IMR-90 (cell line): ENCODE measurements at places on chromosomes 2 and 18. TPM values are rescaled to one million over a fixed set of nuclear protein-coding genes. Genes with fewer than 3 reads are reported as not detected.

DNA sequence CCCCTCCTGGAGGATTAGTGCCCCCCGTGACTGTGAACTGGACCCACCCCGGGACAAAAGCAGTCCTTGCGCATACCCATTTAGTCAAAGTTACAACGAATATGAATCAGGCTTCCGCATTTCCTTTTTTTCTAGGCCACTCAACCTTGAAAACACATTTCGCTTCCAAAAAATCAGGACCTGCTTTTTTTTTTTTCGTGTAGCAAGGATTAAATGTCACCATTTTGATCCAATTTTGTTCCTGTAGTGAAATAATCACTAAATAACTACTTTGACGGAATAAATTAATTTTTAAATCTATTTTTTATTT is 464 bp upstream of the FTCDNL1 start:
- DNase-seq: no peak
- peaks cover 34% of the 10 kb centered on the region for H3K27me3 ChIP-seq
- H3K36me3 ChIP-seq: no peaks in the 10 kb centered on the region
- peak overlapping the region; percentile 51 for H3K4me3 ChIP-seq
- no peak overlapping the region for H3K27ac ChIP-seq

DNA sequence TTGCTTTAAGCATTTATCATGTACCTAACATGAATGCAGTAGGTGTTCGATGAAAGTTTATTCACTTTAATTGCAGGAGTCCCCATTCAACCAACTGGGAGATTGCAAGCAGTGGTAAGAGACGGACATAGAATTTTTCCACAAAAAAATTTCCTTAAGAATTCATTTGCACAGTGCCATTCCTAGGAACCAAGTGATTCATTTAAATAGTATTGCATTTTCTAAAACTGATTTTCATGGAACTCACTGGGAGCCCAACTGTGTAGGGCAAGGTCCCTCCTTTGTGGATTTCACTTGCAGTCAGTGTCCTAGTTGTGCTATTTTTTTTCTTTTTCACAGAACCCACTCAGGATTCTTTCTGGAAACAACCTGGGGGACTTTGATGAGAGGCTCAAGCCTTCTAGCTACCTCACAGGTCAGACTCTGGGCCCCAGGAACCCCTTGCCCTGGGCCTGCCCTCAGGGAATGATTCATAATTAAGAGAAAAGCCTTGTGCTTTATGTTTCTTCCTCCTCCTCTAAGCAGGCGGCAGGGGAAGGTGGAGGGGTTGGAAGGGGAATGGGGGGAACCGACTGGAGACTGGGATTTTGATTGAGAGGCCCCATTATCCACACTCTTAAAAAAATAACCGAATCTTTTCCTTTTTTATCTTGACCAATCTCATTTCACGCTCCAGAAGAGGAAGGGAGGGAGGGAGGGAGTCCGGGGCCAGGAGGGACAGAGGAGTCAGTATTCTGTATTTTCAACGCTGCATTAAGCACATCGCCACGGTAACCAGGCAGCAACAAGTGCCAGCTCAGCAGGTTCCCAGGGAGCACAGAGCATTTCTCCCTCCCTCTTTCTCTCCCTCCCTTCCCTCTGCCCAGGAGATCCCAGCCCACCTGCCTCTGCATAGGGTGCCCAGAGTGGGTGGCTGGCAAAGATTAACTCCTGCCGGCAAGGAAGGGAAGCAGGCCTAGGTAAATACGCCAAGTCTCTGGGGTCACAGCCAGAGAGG is 51.8 kb downstream of the PSD4 start:
- H3K4me1 ChIP-seq: no peaks in the 10 kb centered on the region
- H3K27me3 ChIP-seq: peaks cover 9% of the 10 kb centered on the region
- peak; percentile 49 for DNase-seq
- no peaks in the 10 kb centered on the region for H3K36me3 ChIP-seq
- no peak overlapping the region for H3K27ac ChIP-seq

DNA sequence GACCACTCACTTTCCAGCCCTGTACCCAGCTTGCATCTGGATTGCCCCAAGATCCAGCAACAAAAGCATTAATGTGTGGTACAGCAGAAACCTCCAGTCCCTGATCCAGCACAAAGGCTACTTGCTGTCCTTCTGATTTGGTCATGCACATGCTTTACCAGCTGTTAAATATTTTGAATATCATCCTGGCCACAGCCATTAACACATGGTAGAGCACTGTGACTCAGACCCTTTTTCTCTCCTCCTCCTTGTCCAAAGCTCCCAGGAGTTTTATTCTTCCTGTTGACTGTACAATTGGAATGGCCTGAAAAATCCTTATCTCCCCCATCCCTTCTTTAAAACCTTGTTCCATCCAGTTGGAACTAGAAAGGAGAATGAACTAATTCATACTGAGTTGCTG is 419.7 kb upstream of the TNP1 start:
- H3K4me3 ChIP-seq: no peak overlapping the region
- H3K27ac ChIP-seq: peak overlapping the region; percentile 91
- DNase-seq: peak; percentile 96
- peaks cover 1% of the 10 kb centered on the region; the same call in 1 of the 2 replicates for H3K36me3 ChIP-seq

DNA sequence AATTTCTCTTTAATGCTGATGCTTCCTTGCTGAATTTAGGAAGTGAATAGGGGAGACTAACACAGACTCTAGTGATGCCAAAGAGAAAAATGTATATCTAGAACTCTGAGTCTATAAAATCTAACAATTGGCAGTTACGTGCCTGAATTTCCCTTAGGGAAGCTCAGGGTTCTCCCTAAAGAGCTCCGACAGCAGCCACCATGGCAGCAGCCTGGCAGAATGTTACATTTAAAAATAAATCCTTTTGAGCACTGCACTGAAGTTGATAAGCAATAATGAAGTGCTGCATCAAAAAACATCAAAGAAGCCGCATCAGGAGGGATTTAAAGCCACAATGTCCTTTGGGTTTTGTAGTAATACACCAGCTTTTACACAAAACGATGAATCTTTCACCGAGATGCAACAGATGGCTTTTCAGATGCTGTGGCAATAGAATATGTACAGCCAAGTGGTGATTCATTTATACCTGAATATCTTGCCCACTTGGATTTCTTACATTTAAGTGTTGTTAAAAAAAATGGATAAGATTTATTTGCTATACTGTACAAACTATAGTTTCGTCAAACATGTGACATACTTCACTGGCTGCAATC is 291.2 kb upstream of the SESTD1 start:
- no peak overlapping the region for H3K27ac ChIP-seq
- H3K4me3 ChIP-seq: no peak overlapping the region
- H3K4me1 ChIP-seq: no peaks in the 10 kb centered on the region

Gene STPG4
- 0.18 and 0.28 TPM in 2 replicates for total RNA-seq

- no peak overlapping the region for H3K4me3 ChIP-seq
- H3K27me3 ChIP-seq: no peaks in the 10 kb centered on the region
- peaks cover 3% of the 10 kb centered on the region; the same call in 1 of the 2 replicates for H3K4me1 ChIP-seq
- no peaks in the 10 kb centered on the region for H3K36me3 ChIP-seq
These were observed 47.3 kb upstream of the NDUFV2 start for GRCh38 chr18:9055185-9055584.

Gene GAREM2
- total RNA-seq: 0.28 and 0.36 TPM in 2 replicates

GRCh38 chr2:11822746-11823451 is 76.5 kb downstream of the LPIN1 start:
- peak; percentile 66 for DNase-seq
- H3K4me1 ChIP-seq: peaks cover 17% of the 10 kb centered on the region
- no peaks in the 10 kb centered on the region for H3K27me3 ChIP-seq
- H3K4me3 ChIP-seq: no peak overlapping the region
- peak overlapping the region; percentile 40 for H3K27ac ChIP-seq

GRCh38 chr2:96113367-96113677 is 3.0 kb downstream of the ADRA2B start:
- no peak overlapping the region for H3K4me3 ChIP-seq
- peaks cover 83% of the 10 kb centered on the region for H3K27me3 ChIP-seq
- no peak overlapping the region for H3K27ac ChIP-seq
- peaks cover 2% of the 10 kb centered on the region for H3K4me1 ChIP-seq
- H3K36me3 ChIP-seq: no peaks in the 10 kb centered on the region

Gene PROKR1
- not detected in 2 replicates for total RNA-seq

Gene RUFY4
- total RNA-seq: not detected in 2 replicates

GRCh38 chr2:191117341-191117740 is 33.5 kb downstream of the STAT4 start:
- H3K27me3 ChIP-seq: no peaks in the 10 kb centered on the region; the same call in 1 of the 2 replicates
- H3K27ac ChIP-seq: no peak overlapping the region
- H3K4me3 ChIP-seq: no peak overlapping the region
- no peak for DNase-seq

Gene SP5
- not detected in 2 replicates for total RNA-seq

Gene HOXD9
- total RNA-seq: not detected in 2 replicates

Gene KLHL29
- 2.0 and 2.5 TPM in 2 replicates for total RNA-seq

Gene SLC8A1
- total RNA-seq: 57.0 and 86.1 TPM in 2 replicates

Gene TBR1
- total RNA-seq: not detected in 2 replicates

DNA sequence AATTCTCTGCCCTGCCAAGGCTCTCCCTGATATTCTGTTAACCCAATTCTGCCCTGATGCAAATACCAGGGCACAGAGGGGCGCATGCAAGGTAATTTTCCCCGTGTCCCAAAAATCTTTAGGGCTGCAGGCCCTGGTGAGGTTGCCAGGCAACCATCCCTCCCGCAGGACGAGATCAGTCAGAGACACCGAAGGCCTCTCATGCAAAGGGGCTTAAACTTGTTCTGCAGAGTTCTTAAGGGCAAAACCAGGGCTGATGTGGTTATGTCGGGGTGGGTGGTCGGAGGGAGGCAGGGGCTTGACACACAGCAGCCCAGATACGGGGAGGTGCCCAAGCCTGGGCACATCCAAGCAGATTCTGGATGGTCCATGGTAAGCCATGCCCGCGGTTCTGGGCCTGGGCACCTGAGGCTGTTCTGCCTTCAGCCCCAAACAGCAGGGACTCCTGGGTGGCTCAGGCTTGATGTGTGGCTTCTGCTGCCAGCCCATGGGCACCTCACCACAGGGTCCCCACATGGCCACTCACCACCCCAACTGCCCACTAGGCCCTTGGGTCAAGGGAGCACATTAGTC is 27.2 kb downstream of the STEAP3 start:
- no peak overlapping the region for H3K27ac ChIP-seq
- peaks cover 32% of the 10 kb centered on the region for H3K4me1 ChIP-seq
- H3K27me3 ChIP-seq: no peaks in the 10 kb centered on the region
- no peak for DNase-seq

Gene SEMA4C
- 13.3 and 15.8 TPM in 2 replicates for total RNA-seq

DNA sequence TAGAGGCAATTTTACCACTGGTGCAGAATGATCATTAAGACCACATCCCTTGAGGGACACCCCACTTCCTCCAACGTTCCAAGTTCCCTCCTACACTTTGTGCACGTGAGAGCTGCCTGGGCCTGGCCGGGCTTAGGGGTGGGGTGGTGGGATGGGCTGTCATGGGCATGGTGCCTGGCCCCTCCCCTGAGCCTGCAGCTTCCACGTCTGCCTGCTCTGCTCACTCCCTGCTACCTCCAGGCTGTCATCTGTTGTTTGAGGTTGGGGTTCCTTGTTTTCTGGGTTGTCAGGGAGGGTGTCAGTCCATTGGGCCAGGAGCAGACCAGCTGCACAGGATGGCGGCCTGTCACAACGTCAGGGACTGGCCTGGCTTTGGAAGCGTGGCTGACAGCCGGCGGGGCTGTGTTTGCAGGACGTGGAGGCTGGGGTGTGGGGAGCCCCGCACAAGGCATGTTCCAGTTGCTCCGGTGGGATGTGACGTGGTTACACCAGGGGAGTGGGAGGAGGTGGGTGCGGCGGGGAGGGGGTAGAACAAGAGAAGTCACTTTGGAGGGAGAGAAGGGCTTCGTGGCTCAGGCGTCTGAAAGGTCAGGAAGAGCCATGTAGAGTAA is 72.3 kb downstream of the RTP5 start:
- H3K4me3 ChIP-seq: no peak overlapping the region
- peaks cover 33% of the 10 kb centered on the region for H3K27me3 ChIP-seq
- no peak overlapping the region for H3K27ac ChIP-seq
- H3K36me3 ChIP-seq: no peaks in the 10 kb centered on the region
- no peak for DNase-seq

- H3K4me3 ChIP-seq: no peak overlapping the region
- no peak for DNase-seq
- H3K27me3 ChIP-seq: no peaks in the 10 kb centered on the region
- H3K4me1 ChIP-seq: peaks cover 4% of the 10 kb centered on the region
- no peak overlapping the region for H3K27ac ChIP-seq
These were observed 16.5 kb downstream of the MFF start for GRCh38 chr2:227341553-227341952.

Gene BBS5
- 1.4 and 1.9 TPM in 2 replicates for total RNA-seq

DNA sequence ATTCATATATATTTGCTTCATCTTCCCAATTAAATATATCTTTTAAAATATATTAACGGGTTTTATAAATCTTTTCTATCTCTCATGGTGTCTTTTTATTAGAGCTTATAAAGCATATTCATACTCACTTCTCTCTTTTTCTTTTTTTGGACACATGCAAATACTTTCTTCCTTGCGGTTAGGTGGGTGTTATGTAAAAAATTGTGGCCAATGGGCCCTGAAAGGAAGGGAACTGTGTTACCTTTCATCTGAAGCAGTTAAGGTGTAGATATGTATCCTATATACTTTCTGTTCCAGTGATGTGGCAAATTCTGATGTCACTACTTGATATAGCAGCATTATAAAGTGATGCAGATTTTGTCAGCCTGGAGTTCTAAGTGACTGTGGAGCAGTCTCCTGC is 714.5 kb downstream of the PLCL1 start:
- no peaks in the 10 kb centered on the region for H3K4me1 ChIP-seq
- no peak for DNase-seq
- H3K27ac ChIP-seq: no peak overlapping the region
- H3K4me3 ChIP-seq: no peak overlapping the region
- H3K27me3 ChIP-seq: no peaks in the 10 kb centered on the region

DNA sequence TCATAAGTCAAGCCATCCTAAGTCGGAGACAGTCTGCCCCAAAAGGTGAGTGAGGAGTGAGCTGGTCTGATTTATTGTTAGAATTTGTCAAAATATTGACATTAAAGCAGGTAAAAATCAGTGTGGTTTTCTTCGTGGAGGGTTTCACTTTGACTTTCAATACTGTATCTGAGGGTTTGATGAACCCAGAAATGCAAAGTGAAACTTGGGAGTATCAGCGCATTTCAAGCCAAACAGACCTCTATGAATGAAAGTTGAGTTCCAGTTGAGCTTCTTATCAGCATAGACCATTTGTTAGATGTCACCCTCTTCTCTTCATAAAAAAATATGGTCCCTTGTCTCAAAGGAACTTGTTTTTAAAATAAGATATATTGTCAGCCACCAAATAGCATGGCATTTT is 21.7 kb upstream of the CXCR4 start:
- no peak for DNase-seq
- H3K4me3 ChIP-seq: no peak overlapping the region
- no peaks in the 10 kb centered on the region for H3K4me1 ChIP-seq
- no peaks in the 10 kb centered on the region for H3K36me3 ChIP-seq
- H3K27ac ChIP-seq: no peak overlapping the region
- H3K27me3 ChIP-seq: no peaks in the 10 kb centered on the region

GRCh38 chr2:207054521-207054920 is 111.2 kb downstream of the KLF7 start:
- no peaks in the 10 kb centered on the region for H3K36me3 ChIP-seq
- no peak overlapping the region for H3K27ac ChIP-seq
- H3K4me1 ChIP-seq: no peaks in the 10 kb centered on the region
- peaks cover 2% of the 10 kb centered on the region; the same call in 1 of the 2 replicates for H3K27me3 ChIP-seq
- peak; percentile 39 for DNase-seq

Gene CCDC85A
- total RNA-seq: 2.2 and 2.8 TPM in 2 replicates
